PC-9 (cell line): ENCODE measurements at places on chromosomes 2 and 18. TPM values are rescaled to one million over a fixed set of nuclear protein-coding genes. Genes with fewer than 3 reads are reported as not detected.

SAG gene
- not detected in 2 replicates for total RNA-seq

DNPEP gene
- total RNA-seq: 99.1 and 107 TPM in 2 replicates

NEDD4L gene
- total RNA-seq: 57.4 and 58.9 TPM in 2 replicates

IL1RN gene
- 5.0 and 8.4 TPM in 2 replicates for total RNA-seq

TMEM178A gene
- 2.8 and 2.9 TPM in 2 replicates for total RNA-seq

PAX3 gene
- not detected in 2 replicates for total RNA-seq

CHST9 gene
- 0.07 TPM in 1 of 2 replicates, not detected in the other for total RNA-seq

SDC1 gene
- 114 and 128 TPM in 2 replicates for total RNA-seq

POTEF gene
- total RNA-seq: not detected in 2 replicates

RESP18 gene
- not detected in 2 replicates for total RNA-seq

TUBA3E gene
- total RNA-seq: not detected in 2 replicates

MRPS5 gene
- 69.0 and 69.4 TPM in 2 replicates for total RNA-seq

EVA1A gene
- 10.8 and 18.2 TPM in 2 replicates for total RNA-seq

GPR45 gene
- total RNA-seq: not detected in 2 replicates

SCG2 gene
- 0.48 and 0.81 TPM in 2 replicates for total RNA-seq

HDAC4 gene
- 61.5 and 79.7 TPM in 2 replicates for total RNA-seq

STPG4 gene
- 6.5 and 8.7 TPM in 2 replicates for total RNA-seq

EFEMP1 gene
- 61.3 and 86.3 TPM in 2 replicates for total RNA-seq
